Stimulated activated CD4-positive, alpha-beta T cell treated with anti-CD3 and anti-CD28 coated beads, Interleukin-4, amount 100 ng/mL, for 1 hour (primary cell): ENCODE measurements at places on chromosomes 7 and 10.

DNA sequence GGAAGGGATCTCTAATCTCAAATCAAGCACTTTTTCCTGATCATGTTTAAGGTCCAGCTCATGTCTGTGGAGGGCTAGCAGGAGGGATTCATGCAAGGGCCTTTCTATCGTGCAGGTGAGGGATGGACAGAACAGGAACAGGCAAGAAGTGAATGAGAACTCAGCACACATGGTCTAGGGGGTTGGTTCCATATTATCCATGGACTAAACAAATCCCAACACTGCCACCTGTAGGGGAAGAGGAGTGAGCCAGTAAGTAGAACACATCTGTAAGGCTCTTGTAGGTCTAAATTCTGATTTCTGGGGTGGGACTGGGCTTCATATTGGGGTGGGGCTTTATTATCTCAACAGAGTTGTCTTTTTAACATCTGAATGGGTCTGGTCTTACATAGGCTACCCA lies 138.0 kb upstream of the TARP start:
- no peak for DNase-seq

DNA sequence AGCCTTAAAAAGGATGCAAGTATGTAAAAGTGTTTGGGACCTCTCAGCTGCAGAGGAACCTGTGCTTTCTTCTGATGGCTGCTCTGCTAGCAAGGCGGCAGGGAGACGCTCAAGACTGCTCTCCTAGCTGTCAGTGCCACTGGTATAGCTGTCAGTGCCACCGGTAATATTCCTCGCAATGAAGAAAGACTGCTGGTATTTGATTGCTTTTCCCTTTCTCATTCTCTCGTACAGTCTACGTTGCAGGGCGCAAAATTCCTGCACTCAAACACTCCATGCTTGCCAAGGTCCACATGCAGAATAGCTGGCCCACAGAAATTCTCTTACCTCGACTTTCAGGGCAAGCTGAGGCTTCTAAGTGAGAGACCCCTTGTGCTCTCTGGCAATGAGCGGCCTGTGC lies 432.6 kb upstream of the KLF6 start:
- no peak for DNase-seq

DNA sequence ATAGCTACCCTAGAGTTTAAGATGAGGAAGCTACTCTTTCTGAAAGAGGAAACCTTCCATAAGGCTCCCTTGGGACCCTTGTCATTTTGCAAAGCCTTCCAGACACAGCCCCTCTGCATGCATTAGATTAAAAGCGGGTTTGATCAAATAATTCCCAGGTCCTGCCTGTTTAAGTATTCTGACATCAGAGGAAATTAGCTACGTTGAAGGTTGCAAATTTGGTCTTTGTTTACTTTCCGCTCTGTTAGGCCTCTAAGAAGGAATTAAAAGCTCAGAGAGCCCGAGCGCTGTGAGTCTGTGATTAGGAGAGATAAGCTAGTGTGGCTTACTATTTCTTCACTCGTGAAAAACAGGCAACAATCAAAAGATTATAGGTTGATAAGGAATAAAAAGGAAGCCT lies 1.4 kb upstream of the THSD7A start:
- no peak for DNase-seq

- no peak for DNase-seq
Observed at GRCh38 chr7:36407636-36408550, 18.2 kb downstream of the ANLN start.

DNA sequence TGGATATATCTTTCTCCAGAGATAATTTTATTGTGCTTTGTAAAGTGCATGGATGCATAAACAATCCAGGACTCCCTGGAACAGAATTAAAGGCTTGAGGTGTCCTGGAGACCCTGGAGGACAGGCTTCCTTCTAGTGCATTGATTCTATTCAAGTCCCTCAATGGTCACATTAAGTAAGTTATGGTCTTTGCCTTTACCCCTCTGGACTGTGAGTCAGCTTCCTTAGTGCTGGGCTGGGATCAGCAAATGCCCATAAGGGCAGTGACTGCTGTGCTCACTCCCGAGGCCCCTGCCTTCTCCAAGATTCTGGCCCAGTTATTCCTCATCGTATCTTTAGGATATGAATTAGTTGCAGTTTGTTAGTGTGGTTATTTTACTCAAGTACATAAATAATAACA lies 178.7 kb upstream of the PRSS58 start:
- no peak for DNase-seq

- no peak for DNase-seq
Observed at GRCh38 chr10:118800920-118801319, 46.1 kb upstream of the CACUL1 start.

DNA sequence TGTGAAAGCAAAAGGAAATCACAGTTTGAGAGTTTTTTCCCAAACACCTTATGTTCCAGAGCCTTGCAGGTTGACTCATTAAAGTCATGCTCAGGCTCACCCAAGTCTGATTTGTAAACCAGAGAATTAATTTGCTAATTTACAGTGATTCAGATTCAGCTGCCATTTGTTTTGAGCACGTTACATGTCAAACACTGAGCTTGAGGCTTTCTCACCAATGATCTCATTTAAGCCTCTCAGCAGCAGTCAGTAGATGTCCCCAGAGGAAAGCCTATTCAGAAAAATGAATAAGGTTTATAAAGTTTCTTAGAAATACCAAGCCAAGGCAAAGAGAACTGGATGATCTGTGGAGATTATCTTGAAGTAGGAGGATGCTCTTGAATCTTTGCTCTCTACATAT lies 420.4 kb downstream of the HTR7 start:
- DNase-seq = no peak

- DNase-seq = no peak
Observed at GRCh38 chr10:28993056-28993455, 295.8 kb upstream of the LYZL1 start.

GRCh38 chr10:126204320-126204719 lies 184.0 kb downstream of the ADAM12 start:
- no peak for DNase-seq

- no peak for DNase-seq
Observed at GRCh38 chr7:57308631-57309408, 141.2 kb upstream of the ZNF716 start.

- DNase-seq = no peak
Observed at GRCh38 chr10:20033476-20033875, 217.2 kb downstream of the PLXDC2 start.

GRCh38 chr10:89207801-89208551 lies 859 bp upstream of the CH25H start:
- peak; percentile 19 for DNase-seq

DNA sequence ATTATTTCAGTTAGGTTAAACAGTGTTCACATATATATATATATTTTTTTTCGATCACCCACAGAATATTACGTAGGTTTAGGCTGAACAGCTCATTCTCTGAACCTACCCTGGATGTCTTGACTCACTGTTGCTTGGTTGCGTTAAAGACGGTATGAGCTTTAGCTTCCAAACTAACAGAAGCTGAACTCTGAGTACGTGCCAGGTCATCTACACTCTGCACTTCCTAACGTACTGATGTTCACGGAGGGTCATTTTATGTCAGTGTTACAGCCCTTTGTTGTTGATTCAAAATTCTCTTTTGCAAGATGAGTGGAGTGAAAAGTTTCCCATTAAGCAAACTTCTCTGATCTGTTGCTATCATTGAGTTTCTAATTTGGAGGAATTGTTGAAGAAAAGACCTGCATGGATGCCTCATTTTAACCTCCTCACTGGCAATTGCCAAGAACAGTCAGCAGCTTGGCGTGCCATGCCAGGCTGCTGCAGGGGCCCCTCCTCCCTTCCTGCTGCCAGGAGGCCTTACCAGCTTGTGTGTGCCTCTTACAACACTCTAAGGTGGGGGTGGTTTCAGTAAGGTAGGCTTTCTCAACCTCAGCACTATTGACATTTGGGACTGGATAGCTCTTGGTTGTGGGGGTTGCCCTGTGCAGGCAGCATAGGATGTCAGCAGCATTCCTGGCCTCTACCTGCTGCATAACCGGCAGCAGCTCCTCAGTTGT lies 44.3 kb downstream of the INSYN2A start:
- DNase-seq = no peak

DNA sequence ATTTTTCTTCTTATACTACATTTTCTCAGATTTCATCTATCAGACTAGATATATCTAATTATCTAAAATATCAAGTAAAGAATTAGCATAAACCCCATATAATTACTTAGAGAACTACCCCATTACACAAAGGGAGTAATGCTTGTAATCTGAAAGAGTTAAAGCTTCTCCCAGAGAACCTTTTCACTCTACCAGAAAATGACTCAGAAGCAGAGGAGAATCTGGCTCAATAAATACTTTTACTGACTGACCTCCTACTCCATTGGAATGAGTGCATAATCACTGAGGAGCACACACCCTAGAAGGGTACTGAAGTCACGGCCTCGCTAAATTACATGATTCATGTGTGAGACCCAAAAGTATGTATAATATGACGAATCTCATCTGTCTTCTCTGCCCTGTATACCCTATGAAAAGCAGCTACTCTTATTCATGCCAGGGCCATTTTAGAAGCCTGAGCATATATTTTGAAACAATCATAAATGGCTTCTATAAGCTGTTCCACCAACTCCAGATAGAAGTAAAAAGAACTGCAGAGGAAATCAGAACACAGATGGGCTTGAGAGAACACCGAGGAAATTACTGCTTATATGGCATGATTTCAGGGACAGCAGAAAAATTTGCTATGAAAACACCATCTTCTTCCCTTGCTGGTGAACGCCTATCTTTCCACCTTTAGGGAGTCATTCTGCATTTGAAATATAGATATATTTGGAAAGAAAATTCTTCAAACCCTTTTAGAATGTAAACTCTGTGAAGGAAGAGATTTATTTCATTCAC lies 32.7 kb downstream of the DNMBP start:
- no peak for DNase-seq

GRCh38 chr7:108535744-108536143 lies 9.8 kb upstream of the PNPLA8 start:
- no peak for DNase-seq

DNA sequence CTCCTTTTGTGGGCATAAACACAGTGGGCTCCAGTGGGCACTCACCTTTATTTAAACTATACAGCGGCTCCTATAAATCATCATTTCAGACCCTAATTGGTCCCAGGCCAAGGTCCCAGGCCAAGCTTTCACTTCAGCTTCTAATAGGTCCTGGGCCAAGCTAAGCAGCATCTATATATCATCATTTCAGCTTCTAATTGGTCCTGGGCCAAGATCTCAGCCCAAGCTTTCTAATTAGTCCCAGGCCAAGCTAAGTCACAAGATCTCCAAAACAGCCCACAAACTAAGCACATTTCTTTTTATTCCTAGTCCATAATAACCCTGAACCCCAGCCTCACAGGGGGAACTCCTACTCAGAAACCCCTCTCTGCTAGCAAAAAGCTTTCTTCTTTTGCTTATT lies 47.1 kb downstream of the ZNF680 start:
- no peak for DNase-seq

- DNase-seq = no peak
Observed at GRCh38 chr7:106565428-106565827, 95.5 kb downstream of the CCDC71L start.

DNA sequence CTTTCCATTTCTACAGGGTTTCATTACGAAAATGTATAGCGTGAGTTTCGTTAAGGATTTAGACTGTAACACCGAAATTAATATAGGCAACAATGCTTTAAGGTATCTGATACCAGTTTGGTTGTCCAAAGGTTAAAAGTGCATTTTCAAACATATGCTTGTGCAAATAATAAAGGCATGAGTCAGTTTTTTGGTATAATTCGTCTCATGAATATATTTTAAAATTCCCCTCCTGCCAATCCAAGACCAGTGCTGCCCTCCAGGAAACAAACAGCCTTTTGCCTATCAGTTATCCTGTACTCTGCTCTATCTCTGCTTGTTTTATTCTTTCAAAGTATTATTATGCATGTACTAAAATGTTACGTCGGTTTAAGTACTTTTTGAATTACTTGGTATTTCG lies 2.0 kb downstream of the LCOR start:
- DNase-seq = no peak

DNA sequence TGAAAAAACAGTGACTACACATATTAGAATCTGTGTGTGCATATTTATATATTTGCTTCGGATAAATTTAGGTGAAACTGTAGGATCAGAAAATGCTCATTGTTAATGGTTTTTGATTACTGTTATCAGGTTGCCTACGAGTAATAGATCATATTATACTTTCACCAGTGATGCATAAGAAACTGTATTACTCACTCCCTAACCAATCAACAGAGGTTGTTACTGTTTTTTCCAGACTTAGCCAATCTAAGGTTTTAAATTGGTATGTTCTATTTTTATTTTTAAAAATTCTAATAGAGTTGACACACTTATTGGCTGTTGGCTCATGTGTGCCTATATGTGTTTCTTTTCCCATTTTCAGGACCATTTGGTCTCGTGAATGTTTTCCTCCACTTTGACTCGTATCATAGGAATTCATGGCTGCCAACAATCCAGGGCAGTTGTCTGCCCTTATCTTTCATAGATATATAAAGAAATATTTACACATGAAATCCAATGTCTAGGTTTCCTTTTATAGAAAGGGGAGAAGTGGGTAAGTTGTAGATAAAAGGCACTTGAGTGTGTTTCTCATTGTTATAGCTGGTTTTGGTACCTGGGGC lies 59.2 kb downstream of the ANLN start:
- DNase-seq = no peak

DNA sequence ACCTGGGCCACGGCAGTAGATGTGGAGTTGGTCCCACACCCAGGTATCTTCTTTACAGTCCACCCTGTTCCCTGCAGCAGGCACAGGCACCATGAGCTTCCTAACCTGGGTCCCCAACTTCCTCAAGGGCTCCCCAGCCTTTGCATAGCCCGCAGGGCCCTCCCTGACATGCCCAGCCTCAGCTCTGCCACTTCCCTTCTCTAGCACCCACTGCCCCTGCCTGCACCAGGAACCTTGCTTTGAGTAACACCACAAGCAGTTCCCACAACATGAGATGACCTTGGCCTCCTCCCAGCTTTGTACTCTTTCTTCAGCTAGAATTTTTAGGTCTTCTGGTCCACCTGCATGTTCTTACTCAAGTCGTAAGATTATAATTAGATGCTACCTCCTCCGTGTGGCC lies 92.2 kb upstream of the ZPBP start:
- no peak for DNase-seq

DNA sequence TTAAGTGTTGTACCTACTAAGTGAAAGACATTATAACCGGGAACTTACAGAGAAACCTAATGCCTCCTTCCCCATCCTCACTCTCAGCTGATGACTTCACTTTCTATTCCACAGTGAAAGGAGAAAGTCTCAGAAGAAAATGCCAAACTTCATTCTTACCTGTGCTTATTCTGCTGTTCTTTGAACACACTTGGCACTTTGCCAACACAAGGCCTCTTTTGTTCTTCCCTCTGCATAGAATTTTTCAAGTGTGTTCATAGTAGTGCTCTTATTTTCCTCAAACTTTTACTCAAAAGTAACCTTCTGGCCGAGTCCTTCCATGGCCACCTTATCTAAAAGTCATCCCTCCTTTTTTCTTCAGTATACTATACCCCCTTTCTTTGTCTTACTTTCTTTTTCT lies 59.4 kb upstream of the ETV1 start:
- no peak for DNase-seq

GRCh38 chr7:17580141-17580540 lies 281.7 kb downstream of the AHR start:
- no peak for DNase-seq

DNA sequence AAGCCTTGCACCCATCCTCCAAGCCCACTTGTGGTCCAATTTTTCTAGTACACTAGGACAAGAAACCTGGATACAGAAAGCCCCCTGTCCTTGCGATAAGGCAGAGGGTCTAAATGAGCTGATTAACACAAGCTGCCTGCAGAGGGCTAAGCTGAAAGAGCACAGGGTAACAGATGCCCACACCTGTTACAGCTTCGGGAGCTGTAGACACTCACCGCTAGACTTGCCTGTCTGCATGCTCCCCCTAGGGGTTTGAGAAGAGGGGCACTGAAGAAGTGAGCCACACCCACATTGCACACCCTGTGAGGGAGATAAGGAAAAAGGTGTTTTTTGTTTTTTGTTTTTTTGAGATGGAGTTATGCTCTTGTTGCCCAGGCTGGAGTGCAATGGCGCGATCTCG lies 386.5 kb upstream of the AUTS2 start:
- no peak for DNase-seq
